ENCODE measurements at places on chromosomes 16 and 17.

- no peak for DNase-seq
Measured at GRCh38 chr17:41982026-41982760, 15.6 kb downstream of the CNP start.

- DNase-seq, result no peak
Measured at GRCh38 chr17:6660805-6661463, 9.4 kb downstream of the C17orf100 start.

GRCh38 chr16:910181-910580, 60.6 kb downstream of the LMF1 start:
- DNase-seq, result no peak

GRCh38 chr16:576197-576822, 6.5 kb downstream of the PIGQ start:
- DNase-seq, result no peak

- DNase-seq, result no peak
Measured at GRCh38 chr17:70604854-70605253, 435.5 kb downstream of the KCNJ2 start.

DNA sequence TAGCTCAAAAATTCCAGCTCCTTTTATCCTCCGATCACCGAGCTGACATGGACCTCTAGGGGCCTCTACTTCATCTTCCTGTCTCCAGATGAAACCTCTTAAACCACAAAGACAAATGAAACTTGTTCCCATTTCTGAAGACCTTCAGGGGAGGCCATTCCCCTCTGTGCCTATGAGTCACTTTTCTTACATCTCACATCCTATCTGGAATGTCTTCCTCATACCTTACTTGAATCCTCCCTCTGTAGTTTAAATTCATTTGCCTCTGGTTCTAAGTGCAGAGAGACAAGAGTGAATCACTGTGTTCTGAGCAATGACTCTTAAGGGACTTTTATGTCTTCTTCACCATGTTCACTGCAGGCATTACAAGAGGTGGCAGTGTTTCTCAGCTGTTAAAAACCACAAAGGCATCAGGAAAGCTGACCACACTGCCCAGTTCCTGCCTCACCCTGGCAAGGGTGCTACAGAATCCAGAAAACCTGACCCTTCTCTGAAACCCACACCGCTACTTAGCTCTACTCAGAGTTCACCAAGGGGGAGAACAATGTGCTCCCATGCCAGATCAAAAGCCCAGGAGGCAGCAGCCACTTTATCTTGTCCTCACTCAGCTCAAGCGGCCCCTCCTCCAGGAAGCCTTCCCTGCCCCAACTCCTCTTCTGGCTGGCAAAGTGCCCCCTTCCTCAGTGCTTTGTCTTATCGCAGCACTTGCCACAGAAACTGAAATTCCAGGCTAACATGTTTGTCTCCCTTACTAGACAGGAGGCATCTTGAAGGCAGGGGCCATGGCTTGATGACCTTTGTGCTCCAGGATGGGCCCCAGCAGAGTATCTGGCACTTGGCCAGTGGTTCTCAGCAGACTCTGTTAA, 6.4 kb downstream of the CUEDC1 start:
- DNase-seq, result no peak

DNA sequence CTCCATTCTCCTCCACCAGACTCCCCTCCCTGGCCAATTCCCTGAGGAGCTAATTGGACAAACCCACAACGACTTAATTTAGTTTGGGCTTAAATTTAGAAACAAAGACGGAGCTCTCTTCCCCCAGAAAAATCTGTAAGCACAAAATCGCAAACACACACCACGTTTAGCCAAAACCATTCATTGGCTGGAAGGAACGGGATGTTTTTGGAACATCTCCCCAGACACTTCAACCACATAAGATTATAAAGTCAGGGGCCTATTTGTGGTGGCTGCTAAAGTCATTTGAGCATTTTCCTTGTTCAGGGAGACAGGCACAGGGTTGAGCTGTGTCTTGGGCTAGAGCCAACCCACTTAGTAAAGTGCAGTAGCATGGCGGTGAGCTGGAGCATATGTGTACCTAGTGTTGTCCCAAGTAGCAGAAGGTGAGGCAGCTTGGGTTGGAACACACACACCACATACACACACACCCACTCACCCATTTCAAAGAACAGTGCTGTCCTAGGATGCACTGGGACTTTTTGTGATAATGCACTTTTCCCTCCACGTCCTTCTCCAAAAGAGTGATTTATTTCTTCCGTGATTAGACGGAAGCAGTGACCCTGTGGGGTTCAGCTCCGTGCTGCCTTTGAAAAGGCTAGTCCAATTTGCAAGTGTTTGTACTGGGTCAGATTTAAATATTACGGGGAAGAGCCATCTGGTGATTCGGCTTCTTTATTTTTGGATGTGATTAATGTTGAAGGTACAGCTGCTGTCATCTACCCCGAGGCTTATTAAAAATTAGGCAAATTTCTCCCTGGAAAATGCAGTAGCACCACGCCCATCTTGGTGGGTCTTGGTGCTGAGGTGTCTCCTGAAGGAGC, 32.2 kb downstream of the ELAC2 start:
- DNase-seq, result no peak

Data from stimulated activated CD8-positive, alpha-beta memory T cell treated with anti-CD3 and anti-CD28 coated beads, Interleukin-15, amount 100 ng/mL, for 1 hour (primary cell).